NCI-H1930 (cell line): ENCODE measurements at places on chromosomes 3 and 15.
A peak's percentile ranks its signal among the peaks of the same experiment; 100 is the strongest.

DNA sequence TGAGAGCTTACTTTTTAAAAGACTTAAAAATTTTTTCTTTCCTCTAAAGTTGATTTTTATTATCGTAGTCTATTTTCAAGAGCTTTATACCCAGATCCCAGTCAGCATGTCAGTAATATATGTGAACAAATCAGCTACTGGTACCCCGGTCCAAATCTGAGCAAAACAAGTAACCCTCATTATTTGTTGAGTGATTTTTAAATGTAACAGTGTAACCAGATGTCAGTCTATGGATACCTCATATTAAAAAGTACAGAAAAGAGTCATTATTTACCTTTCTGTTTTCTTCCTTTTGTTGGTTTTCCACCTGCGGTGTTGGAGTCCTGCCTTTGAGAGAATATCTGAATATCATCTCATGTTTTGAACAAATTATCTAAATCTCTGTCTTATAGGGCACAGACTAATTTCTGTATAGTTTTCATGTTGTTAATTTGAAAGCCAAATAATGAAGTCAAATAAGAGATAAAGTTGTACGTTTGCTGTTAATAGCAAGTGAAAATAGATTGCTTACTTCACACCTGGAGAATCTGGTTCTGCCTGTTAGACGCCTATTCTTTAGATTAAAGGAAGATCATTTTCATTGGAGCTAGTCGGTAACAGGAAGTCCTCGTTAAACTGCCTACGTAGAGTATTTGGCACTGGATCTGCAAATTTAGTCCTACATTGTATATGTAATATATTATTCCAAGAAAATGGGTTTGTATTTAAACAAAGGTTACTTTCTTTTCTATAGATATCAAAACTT lies at the start of gene STX19:
TSS of gene STX19 (minus strand) at position 505 of the 745 bp plus-strand sequence. CDS start 13,328 bp downstream, outside the sequence.
- peak; percentile 68 for DNase-seq

GRCh38 chr3:122977746-122978466 lies 49.7 kb downstream of the SEMA5B start:
- no peak for DNase-seq

GRCh38 chr3:15958692-15959433 lies 161.1 kb upstream of the ANKRD28 start:
- no peak for DNase-seq

- DNase-seq = no peak
Measured at GRCh38 chr3:33592999-33593398, 125.1 kb downstream of the CLASP2 start.

- no peak for DNase-seq
Measured at GRCh38 chr3:131363275-131363674, 18.3 kb upstream of the NUDT16 start.

DNA sequence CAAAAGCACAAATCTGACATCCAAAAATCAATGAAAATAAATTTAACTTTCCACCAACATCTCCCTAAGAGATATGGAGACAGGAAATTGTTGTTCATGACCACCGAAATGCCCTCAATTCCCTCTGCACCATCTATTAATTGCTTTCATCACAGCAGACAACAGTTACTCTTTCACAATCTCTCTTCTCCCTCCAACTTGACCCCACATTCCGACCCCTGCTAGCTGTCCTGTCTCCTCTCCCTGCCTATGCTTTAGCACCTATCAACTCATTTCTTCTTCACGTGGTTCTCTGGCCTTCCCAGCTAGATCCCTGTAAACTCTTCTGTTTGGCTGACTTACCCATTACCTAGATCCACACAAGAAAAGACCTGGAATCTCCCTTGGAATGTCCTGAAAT lies 173.9 kb upstream of the ADAMTS9 start:
- no peak for DNase-seq
